CD4-positive, alpha-beta T cell treated with Interferon alpha-2 for 1 hour (primary cell): ENCODE measurements at places on chromosomes 1 and 21.
A peak's percentile ranks its signal among the peaks of the same experiment; 100 is the strongest.

DNA sequence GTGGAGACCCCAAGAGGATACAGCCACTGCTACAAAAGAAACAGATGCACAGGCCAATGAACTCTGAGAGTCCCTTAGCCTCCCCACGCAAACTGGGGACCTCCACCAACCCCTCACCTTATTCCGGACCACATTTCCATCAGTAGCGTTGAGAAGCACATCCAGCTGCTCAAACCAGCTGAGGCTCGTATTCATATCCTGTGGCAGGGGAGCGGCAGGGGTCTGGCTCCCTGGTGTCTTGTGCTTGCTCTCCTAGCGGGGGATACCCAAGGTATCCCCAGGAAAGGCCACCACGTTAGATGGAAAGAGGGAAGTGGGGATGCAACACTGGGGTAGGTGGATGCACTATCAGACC is 481 bp downstream of the CCDC163 start:
- DNase-seq = no peak

GRCh38 chr1:93707956-93708355 is 26.3 kb upstream of the BCAR3 start:
- peak; percentile 10 for DNase-seq

GRCh38 chr1:110524311-110525248 is 5.6 kb upstream of the KCNA10 start:
- peak; percentile 55 for DNase-seq

- DNase-seq = peak; percentile 27
Observed at GRCh38 chr1:181135815-181136737, 47.6 kb downstream of the IER5 start.

- DNase-seq = no peak
Observed at GRCh38 chr1:7970246-7970645, 8.7 kb downstream of the PARK7 start.

DNA sequence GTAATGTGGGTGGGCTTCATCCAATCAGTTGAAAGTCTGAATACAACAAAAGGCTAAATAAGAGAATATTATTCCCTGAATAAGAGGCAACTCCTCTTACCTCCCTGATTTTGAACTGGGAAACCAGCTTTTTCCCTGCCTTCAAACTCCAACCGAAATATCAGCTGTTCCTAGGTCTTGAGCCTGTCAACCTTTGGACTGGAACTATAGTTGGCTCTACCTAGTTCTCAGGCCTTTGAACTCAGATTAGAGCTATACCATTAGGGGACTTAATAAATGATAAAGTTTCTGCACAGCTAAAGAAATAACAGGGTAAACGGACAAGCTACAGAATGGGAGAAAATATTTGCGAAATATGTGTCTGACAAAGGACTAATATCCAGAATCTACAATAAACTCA is 43.8 kb upstream of the BEND5 start:
- DNase-seq = no peak
